ENCODE measurements at places on chromosomes 3 and 15.

DNA sequence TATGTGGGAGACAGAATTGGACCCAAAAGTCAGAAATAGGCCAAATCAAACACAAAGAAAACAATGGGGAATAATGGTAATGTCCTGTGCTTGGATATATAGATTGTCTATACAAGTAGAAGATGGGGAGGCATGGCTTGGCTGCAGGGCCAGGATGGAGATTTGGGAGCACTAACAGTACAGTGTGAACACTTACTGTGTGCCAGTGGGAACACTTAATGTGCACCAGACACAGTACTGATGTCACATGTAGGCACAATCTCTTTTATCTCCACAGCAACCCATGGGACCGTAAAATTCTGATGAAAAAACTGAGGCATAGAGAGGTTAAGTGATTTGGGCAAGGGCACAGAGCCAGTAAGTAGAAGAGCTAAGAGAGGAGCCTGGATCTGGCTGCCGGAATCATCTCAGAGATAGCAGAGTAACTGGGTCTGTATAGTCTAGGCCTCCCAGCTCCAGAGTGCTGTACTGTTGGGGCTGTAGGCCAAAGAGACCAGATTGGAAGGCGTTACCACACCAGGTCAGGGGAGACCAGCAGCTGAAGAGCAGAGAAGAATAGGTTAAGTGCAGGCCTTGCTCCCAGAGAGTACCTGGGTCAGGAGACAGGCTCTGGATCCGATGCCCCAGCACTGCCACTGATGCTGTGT is 63.3 kb downstream of the RLBP1 start:
- DNase-seq: no peak

DNA sequence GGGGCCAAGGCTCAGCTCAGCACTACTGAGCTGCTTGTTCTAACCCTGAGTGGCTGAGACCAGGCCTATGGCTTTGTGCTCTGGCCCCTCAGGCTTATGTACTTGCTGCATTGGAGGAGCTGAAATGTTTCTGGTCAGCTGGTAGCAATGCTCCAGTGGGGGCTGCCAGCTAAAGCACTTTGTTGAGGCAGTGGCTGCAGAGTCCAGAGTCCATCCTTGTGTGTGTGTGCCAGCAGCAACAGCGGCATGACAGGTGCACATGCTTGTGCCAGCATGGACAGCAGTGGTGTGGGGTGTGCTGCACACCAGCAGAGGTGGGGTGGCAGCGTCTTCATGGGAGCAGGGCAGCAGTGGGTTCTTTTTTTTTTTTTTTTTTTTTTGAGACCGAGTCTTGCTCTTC is 169.1 kb downstream of the VPS8 start:
- DNase-seq: no peak

- DNase-seq: no peak
Observed at GRCh38 chr3:154074966-154075365, 46.2 kb upstream of the ARHGEF26 start.

DNA sequence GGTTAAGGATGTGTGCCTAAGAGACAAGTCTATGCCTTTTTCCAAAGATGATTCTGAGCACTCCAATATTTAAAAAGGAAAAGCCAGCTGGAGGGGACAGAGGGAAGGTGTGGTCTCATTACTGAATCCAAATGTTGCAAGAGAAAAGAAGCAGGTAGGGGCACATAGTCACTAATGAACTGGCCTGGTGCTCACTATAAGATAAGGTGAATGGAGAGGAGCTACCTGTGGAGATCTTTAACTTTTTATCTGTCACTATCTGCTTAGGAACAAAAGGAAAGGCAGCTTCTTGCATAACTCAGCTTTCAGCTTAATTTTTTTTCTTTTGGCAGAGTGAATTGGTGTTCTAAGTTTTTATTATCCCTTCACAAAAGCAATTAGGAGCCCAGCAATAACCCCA is 69.1 kb downstream of the RPN1 start:
- DNase-seq: no peak

DNA sequence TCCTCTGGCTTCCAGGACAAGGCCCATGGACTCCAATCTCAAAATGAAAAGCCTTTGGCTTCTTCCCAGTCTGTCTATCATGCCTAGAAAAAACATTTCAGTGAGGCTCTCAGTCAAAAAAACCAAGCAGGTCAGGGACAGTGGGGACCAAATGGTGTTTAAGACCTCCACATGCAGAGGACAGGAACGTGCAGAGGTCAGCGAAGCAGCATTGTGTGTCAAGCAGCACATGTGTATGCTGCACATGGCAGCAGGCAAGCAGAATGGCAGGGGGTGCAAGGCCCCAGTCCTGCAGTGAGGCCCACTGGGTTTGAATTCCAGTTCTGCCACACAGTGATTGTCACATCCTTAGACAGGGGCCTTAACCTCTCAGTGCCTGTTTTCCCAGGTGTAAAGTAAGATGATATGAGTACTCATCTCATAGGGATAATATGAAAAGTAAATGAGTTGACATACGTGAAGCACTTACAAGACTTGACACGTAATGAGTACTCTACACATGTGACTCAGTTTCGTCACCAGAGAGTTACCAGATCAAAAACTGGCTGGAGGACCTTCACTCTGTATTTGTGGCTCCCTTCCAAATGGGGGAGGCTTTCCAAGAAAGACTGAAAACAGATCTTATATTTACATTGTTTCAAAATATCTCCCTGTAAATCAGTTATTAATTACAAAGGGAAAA is 11.2 kb downstream of the STIMATE start:
- DNase-seq: no peak

- peak; percentile 76 for DNase-seq
Observed at GRCh38 chr15:43958861-43959330, 132.1 kb downstream of the WDR76 start.

Data from astrocyte of the spinal cord (primary cell).